ENCODE measurements at places on chromosomes 13 and 19.

DNA sequence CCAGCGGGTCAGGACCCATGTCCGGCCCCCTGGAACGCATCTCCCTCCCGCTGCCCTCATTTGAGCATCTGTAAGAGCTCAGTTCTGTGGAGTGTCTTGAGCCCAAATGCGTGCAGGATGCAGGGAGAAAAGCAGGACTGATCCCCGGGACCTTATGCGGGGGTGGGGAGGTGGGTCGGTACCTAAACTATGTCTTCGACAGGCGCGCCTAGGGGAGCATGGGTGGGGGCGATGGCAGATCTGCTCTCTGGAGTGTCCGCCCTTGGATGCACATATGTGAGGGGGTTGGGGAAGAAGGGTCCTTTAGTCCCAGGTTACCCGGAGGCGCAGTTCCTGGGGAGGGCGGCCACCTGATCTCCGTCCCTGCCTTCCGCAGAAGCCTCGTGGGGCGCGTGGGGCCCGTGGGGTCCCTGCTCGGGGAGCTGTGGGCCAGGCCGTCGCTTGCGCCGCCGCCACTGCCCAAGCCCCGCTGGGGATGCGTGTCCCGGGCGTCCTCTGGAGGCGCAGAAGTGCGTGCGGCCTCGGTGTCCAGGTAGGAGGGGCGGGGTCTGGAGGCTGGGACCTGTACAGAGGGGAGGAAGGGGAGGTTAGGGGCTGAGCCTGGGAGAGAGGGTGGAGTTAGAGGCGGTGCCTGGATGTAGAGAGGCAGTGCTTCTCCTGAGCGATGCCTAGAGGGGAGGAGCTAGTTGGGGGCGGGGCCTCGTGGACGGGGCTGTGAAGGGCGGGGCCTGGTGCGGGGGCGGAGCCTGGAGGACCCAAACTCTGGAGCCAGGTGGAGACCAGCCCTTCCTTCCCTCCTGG is 2.9 kb downstream of the CILP2 start:
- DNase-seq = peak; percentile 76

GRCh38 chr19:21468791-21469190 is 36.6 kb upstream of the ZNF429 start:
- no peak for DNase-seq

GRCh38 chr19:39471756-39472536 is 8.7 kb upstream of the TIMM50 start:
- no peak for DNase-seq

DNA sequence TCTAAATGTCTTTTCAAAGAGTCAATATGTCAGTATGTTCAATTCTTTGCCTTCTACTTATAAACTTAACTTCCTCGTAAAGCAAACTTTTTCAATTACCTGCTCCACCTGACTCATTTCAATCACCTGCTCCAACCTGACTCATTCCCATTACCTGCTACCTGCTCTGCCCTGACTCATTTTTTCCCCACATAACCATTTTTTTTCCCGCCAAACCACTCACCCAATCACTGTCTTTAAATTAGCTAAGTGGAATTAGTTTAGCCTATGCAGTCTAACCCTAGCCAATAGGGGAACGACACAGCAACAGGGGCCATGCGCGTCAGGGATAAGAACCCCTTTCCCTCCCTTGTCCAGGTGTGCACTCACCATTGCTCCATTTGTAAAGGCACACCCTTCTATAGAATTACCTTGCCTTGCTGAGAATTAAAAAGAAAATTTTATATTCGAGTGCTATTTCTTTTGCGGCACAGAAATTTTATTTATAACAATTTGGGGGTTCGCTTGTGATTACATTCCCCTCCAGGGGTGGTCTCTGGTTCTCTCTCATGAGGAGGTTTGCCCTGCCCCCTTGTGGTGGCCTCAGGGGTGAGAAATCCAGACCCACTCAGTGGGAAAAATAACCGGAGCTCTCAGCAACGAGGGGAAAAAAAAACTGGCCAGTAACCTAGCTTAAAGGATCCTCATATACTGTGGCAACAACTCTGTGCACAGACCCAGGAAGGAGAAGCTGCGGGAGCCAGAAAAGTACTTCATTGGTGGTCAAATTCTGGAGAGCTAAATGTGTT is 193.1 kb downstream of the ZNF486 start:
- no peak for DNase-seq

DNA sequence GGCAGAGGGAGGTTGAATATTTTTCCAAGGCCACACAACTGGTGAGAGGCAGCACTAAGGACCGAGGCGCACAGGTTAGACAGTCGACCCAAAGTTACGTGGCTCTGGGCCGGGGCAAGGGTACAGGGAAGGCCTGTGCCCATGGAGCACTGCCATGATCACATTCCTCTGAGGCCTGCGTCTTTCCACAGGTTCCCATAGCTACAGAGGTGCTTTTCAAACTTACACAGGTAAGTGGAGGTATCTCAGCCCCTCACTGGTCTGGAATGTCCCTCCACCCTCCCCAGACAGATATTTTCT is 814 bp downstream of the ZNF211 start:
- DNase-seq = no peak

- DNase-seq = no peak
Observed at GRCh38 chr19:58560921-58561320, 2.5 kb upstream of the UBE2M start.

DNA sequence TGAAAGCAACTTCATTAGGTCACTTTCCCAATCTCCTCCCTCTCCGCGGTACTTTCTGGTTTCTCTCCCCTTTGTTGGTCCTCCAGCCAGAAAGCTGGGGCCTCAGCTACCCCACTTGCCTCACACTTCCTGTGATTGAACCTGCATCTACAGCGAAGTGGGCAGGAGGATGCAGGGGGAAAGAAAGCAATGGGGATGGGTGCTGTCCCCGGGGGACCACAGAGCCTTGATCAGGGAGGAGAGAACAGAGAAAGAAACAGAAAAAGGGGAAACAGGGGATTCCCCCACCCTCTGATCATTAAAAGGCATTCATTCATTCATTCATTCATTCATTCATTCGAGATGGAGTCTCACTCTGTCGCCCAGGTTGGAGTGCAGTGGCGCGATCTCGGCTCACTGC is 74.2 kb downstream of the TRPM4 start:
- no peak for DNase-seq

- no peak for DNase-seq
Observed at GRCh38 chr19:15464394-15465385, at the start of gene RASAL3. TSS of gene RASAL3 (minus strand) at chr19:15464544. CDS start at chr19:15464358, 186 bp downstream.

GRCh38 chr13:28049215-28049614 is 51.2 kb downstream of the FLT3 start:
- DNase-seq = no peak
